ENCODE measurements at places on chromosomes 13 and 19.

GRCh38 chr19:15025217-15025616 is 24.1 kb upstream of the CASP14 start:
- no peak overlapping the region for H3K4me3 ChIP-seq
- peak; percentile 77 for DNase-seq
- peaks cover 2% of the 10 kb centered on the region for H3K27me3 ChIP-seq
- H3K36me3 ChIP-seq, result no peaks in the 10 kb centered on the region

DNA sequence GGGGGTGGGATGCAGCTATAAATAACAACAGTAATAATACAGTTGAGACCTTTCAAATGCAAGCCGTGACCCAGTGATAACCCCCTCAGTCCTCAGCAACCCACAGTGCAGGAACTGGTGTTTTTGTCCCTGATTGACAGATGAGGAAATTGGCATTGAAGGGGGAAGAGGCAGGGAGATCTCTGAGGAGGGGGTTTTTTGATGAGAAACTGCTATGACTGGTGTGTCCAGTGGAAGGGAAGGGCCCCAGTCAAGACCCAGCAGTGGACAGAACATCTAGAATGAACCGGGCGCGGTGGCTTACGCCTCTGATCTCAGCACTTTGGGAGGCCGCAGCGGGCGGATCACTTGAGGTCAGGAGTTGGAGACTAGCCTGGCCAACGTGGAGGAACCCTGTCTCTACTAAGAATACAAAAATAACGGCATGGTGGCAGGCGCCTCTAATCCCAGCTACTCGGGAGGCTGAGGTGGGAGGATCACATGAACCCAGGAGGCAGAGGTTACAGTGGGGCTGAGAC is 1.9 kb downstream of the MAP1S start:
- H3K36me3 ChIP-seq, result peaks cover 28% of the 10 kb centered on the region
- peaks cover 46% of the 10 kb centered on the region for H3K4me1 ChIP-seq
- peak overlapping the region; percentile 93 for H3K4me3 ChIP-seq
- peak; percentile 11 for DNase-seq

GRCh38 chr13:27533155-27533643 is 82.8 kb upstream of the MTIF3 start:
- no peaks in the 10 kb centered on the region for H3K36me3 ChIP-seq
- H3K27me3 ChIP-seq, result no peaks in the 10 kb centered on the region
- no peak overlapping the region for H3K27ac ChIP-seq
- peak; percentile 76 for DNase-seq

GRCh38 chr19:13905634-13906520 is at the start of the genes BRME1 and CC2D1A:
Gene BRME1, minus strand, starts transcription at chr19:13906117. Its CDS starts 1,225 bp downstream, at chr19:13904892.
Gene CC2D1A, plus strand, starts transcription at chr19:13906201. Its CDS starts 241 bp downstream, at chr19:13906442.
- peaks cover 7% of the 10 kb centered on the region for H3K36me3 ChIP-seq
- H3K27ac ChIP-seq, result no peak within 1 kb of the TSS
- peak within 1 kb of the TSS; percentile 90 for H3K4me3 ChIP-seq
- H3K27me3 ChIP-seq, result no peaks in the 10 kb centered on the region
- H3K4me1 ChIP-seq, result peaks cover 16% of the 10 kb centered on the region
- DNase-seq, result peak; percentile 88

DNA sequence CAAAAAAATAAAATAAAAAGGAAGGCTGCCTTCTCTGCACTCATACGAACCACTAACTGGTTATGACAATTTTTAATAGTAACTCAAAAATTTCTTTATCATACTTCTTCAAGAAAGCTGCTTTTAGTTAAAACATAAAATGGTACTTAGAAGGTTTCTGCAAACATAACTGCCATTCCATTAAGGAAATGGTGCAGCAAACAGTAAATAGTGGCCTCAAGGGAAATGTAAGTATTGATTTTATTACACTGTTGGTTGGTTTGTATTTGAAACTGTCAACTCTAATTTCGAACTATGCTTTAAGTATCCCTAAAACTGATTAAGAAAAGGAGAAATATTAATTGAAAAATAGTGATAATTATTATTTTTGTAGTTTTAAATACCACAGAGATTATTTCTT is 278.0 kb downstream of the DACH1 start:
- no peak overlapping the region for H3K27ac ChIP-seq
- no peak overlapping the region for H3K4me3 ChIP-seq
- H3K4me1 ChIP-seq, result no peaks in the 10 kb centered on the region

DNA sequence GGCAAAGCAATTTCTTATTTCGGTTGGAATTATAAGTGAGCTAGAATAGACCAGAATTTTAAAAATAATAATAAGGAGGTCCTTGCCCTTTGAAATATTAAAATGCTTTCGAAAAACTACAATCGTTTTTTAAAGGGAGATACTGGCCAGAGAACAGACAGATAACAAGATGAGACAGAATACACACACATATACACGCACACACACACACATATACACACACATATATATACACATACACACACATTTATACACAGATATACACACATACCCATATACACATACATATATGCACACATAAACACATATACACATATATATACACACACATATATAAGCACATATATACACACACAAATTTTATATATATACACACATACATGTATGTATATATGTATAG is 175.3 kb upstream of the MIR17HG start:
- H3K36me3 ChIP-seq, result no peaks in the 10 kb centered on the region
- H3K27me3 ChIP-seq, result no peaks in the 10 kb centered on the region
- DNase-seq, result no peak
